ENCODE measurements at places on chromosomes 11 and 22.

- DNase-seq: no peak
Measured at GRCh38 chr11:121553389-121553788, 100.6 kb upstream of the SORL1-AS1 start.

- no peak for DNase-seq
Measured at GRCh38 chr11:105524286-105524685, 85.6 kb upstream of the GRIA4 start.

GRCh38 chr22:25208743-25209505 lies 9.3 kb downstream of the CRYBB3 start:
- no peak for DNase-seq

DNA sequence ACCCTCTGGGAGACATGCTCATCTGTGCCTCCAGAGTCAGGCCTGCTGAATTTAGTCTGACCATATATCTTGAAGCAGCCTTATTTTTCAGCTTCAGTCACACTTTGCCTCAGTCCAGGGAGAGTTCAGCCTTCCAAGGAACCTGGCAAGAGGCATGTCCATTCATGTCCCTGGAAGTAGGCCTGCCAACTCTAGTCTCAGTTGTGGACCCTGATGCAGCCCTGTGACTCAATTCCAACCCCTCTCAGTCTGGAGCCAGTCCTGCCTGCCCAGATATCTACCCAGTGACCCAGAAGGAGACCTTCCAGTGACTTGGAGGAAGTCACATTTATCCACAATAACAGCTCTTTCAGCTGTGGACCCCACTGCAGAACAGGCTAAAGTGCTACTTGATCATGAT lies 566.6 kb downstream of the TMEM135 start:
- DNase-seq: no peak

DNA sequence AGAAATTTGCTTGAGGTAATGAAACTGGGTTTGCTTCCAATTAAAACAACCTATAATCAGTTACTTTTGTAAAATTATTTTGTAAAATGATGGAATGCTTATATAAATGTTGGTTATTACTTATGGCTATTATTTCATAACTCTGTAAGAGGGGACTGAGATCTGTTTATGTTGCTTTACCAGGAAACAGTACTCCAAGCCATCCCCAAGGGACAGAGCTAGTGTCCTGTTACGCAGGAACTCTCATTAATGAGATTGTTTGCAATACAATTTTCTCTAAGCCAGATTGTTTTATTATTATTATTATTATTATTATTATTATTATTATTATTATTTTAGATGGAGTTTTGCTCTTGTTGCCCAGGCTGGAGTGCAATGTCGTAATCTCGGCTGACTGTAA lies 2.3 kb upstream of the NOX4 start:
- DNase-seq: no peak

DNA sequence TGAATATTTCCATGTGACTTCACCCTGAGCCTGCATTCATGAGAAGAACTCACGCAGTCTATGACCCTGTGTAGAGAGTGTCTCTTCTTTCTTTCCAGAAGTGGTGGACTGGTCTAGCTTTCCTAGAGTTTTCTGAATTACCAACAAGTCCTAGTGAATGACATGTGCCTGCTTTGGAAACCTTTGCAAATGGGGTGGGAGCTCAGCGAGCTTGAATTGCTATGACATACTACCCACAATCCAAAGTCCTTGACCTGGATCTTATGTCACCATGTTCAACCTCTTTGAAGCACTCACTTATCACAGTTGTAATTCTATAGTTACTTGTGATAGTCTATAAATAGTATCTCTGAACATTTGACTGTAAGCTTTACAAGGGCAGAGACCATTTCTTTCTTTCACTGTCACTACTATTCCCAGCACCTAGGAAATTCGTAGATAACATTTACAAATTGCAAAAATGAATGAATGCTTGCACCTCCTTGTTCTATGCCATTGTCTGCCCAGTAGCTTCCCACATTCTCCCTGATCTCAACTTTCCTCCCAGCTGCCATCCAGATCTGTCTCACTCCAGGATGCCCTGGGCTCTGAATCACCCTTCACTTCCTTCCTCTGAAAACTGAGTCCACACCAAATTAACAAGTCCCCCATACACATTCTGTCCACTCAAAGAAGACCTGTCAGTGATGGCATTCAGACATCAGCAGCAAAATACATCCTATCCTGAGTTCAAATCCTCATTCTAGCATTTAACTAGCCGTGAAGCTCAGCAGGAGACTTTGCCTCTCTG lies 201.9 kb upstream of the SESN3 start:
- DNase-seq: no peak

- DNase-seq: no peak
Measured at GRCh38 chr11:35938231-35938630, 5.6 kb upstream of the LDLRAD3 start.

DNA sequence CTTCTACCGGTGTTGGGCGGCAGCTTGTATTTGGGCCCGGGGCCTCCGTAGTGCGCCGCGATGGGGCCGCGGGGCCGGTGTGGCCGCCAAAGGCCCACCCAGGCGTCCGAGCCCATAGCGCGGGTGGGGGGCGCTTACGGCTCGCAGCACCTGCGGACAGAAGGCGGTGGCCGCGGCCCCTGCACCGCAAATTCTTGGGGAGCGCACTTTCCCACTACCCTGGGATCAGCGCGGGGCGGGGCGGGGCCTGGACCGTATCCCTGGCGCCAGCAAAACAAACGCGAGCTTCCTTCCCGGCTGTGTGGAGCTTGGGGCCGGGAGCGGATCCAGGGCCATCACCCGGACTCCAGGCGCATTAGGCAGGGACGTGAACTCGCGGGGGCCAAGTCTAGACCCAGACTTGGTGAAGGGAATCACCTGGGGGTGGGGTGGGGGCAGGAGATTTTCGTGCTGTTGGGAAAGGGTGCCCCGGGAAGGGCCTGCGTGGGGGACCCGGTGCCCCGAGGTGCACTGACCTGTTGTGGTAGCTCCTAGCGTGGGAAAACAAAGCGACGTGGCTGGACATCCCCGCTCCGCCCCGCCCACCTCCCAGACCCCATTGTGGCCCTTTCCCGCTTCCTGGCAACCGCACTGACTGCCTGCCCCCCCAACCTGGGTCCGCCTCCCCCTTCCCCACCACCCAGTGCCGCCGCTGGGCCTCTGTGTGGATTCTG lies 2.3 kb upstream of the TYMP start:
- DNase-seq: peak; percentile 86

DNA sequence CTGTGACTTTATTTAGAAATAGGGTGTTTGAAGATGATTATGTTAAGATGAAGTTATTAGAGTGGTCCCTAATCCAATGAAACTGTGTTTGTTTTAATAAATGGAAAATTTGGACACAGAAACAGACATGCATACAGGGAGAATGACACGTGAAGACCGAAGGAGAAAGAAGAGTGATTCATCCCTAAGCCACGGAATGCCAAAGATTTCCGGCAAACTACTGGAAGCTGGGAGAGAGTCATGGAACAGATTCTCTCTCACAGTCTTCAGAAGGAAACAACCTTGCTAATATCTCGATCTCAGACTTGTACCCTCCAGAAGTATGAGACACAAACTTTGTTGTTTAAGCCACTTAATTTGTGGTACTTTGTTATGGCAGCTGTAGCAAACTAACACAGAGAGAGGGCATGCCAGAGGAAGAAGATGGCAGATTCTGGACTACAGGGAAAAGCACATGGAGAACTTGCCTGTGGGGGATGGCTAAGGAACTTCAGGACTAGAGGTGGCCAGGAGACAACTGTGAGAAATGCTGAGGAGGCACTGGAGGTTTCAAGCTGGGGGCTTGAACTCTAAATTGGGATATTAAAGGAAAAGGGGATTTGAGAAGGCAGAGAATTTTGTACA lies 733.5 kb upstream of the CCDC90B start:
- no peak for DNase-seq

DNA sequence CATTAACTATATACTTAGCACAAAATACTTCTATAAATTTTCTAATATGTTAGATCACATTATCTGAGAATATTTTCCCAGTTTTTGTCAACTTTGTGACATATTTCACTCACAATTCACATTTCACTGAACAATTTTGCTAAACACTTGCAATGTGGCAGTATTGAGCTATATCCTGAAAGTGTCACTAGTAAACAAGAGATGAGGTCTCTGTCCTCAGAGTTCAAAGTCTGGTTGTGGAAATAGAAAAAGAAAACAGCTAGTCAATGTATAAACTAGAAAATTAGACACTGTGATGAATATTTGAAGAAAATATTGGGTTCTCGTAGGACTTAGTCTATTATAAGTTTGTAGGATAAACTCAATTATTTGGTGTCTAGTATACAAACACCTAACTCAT lies 87.4 kb upstream of the CHORDC1 start:
- DNase-seq: no peak

- DNase-seq: peak; percentile 65
Measured at GRCh38 chr22:28029201-28029948, 110.3 kb upstream of the PITPNB start.

GRCh38 chr22:44572414-44573207 lies 74.6 kb upstream of the RTL6 start:
- no peak for DNase-seq

DNA sequence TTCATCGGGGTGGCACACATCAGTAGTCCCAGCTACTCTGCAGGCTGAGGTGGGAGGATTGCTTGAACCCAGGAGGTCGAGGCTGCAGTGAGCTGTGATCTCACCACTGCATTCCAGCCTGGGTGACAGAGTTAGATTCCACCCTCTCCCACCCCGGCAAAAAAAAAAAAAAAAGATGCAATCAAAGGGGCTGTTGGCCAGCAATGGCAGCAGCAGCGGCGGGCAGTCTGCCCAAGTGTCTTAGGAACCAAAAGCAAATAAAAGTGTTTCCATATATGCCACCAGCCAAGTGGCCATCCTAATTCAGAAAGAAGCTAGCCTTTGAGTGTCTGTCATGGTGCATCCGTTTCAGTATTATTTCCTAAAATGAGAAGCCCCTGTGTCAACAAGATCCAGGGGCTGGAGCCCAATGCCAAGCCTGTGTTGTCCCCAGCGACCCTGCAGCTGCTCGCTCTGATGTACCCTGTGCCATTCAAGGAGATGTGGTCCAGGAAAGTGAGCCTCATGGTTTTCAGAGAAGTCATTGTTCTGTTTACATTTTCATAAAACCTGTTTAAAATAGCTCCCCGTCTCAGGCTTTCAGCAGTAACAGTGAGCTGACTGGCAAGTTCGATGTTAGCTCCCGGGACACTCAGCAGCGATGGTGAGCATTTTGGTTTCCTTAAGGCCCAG lies 12.5 kb downstream of the CDPF1 start:
- no peak for DNase-seq

DNA sequence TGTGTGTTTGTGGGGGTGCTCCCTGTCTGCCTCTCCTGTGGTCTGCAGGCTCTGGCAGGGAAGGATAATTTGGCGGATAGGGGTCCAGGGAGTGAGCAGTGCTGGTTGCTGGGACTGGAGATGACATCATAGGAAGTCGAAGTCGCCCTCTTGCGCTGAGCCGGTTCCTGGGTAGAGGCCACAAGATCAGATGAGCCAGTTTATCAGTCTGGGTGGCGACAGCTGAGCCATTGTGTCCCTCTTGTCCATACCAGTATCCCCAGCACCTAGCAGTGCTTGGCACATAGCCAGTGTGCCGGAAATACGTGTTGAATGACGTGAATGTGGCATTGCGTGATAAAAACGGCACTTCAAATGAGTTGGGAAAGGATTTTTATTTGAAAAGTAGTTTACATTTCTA lies 9.8 kb downstream of the APOL5 start:
- no peak for DNase-seq

DNA sequence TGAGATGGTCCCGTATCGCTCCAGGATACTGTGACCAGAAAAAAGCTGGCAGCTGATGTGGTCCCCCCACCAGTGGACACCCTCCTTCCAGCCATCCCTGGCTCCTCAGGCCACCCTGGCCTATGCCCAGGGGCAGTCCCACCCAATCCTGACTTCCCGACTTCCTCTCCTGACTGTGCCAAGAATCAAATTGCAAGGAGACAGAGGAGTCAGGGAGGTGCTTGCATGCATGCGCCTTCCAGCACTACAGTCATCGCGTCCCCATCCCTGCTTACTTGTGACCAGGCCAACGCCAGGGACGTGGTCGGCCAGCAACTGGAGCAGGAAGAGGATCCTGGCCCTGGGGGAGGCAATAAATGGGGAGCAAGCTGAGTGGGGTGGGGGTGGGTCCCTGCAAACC lies 3.6 kb upstream of the FREY1 start:
- DNase-seq: no peak

DNA sequence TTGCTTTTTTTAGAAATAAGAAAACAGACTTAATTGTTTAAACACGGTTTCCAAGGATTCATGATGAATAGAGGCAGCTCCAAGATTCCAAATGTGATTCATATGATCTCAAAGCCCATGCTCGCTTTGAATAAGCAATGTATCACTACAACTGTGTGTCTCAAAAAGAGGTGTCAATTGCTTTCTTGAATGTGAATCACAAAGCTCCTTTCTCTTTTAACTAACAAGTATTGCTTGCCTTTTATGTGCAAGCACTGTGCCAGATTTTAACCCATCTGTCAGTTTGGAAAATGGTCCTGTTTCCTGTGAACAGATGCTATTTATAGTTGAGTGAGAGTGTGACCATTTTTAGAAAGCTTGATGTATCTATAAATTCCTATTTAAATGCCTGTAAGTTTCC lies 6.5 kb downstream of the OOSP1 start:
- no peak for DNase-seq

GRCh38 chr22:17808693-17809403 lies 34.6 kb upstream of the BID start:
- no peak for DNase-seq

DNA sequence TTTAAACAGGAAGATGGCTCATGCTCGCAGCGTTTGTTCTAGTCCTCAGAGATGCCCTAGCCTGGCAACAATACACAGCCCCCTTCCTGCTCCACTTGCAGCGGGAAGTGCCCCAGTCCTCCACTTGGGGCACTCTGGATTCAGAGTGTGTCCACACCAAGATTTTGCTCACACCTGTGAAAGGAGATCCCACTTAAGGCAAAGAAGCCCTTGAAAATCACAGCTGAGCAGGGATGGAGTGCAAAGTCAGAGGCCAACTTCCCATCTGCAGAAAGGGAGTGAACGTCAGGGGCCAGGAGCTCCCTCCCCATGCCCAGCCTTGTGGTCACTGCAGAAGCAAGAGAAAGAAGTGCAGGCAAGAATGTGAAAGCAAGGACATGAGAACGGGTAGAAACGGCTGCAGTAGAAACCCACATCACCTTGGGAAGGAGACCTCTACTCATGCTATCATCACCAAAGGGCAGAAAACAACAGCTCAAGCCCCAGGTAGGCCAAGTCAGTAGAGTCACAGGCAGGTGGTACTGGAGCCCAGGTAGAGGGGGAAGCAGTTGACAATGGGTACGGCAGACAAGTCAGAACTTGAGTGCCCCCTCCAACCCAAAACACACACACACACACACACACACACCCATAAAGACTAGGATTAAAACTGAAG lies 157.4 kb downstream of the BUD13 start:
- DNase-seq: no peak

All from breast epithelium (tissue), 4 donors.